ENCODE measurements at places on chromosomes 5 and 9. TPM values are rescaled to one million over a fixed set of nuclear protein-coding genes. Genes with fewer than 3 reads are reported as not detected.
A peak's percentile ranks its signal among the peaks of the same experiment; 100 is the strongest.

Gene MLANA
- total RNA-seq, result not detected

Gene LCN2
- total RNA-seq, result 1.0 TPM

Gene SLIT3
- 26.4 TPM for total RNA-seq

Gene MEIKIN
- total RNA-seq, result not detected

Gene SYK
- 0.28 TPM for total RNA-seq

Gene ROPN1L
- total RNA-seq, result 3.0 TPM

Gene MCC
- 0.41 TPM for total RNA-seq

Gene CD72
- total RNA-seq, result 0.72 TPM

Gene IL5
- total RNA-seq, result not detected

Gene LECT2
- not detected for total RNA-seq

DNA sequence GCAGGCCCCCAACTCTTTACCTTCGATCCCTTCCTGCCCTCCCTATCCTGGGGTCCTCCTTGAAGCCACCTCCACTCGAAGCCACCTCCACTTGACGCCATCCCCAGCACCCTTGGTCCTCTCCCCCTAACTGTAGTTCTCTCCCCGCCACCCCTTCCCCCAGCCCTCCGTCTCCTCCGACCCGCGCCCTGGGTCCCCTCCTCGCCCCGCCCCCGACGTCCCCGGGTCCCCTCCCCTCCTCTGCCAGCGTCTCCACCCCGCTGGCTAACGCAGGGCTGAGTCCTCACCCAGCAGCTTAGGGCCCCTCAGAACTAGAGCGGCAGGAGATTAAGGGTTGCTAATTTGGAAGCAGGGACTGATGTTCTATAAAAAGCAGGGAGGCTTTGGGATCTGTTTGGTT lies 30.6 kb upstream of the ANKRD33B start:
- no peak for DNase-seq

GRCh38 chr5:59709346-59709821 lies 184.1 kb downstream of the PDE4D start:
- no peak for DNase-seq

DNA sequence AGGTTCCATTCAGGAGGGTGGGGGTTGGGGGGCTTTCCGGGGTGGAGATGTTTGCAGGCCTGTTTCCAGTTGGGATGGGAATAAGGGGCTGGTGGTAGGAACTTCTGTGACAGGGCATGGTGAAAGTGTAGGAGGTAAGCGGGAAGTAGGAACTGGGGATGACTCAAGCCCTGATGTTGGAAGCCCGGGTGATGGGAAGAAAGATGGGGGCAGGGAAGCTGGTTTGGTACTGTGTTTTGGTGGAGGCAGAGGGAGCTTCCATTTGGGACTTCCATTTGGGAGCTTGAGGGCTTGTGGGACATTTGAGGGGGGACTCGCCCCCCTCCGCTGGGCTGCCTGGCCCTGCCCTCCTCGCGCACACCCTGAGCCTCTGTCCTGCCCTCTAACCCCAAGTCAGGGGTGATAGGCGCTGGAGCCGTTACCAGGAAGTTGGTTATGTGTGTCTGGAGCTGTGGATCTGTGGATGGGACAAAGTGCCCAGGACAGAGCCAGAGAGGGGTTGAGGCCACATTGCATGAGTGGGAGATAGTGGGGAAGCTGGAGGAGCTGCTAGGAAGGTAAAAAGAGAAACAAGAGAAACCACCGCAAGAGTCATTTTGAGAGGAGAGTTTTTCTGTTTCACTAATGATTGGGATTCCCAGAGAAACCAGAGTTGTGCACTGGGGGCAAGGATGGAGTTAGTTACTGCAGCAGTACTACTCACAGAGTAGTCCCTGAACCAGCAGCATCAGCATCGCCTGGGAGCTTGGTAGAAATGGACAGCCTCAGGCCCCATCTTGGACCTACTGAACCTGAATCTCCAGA lies 6.6 kb downstream of the RGS14 start:
- no peak for DNase-seq

- DNase-seq, result no peak
Measured at GRCh38 chr5:141573489-141574121, 45.2 kb downstream of the DIAPH1 start.

DNA sequence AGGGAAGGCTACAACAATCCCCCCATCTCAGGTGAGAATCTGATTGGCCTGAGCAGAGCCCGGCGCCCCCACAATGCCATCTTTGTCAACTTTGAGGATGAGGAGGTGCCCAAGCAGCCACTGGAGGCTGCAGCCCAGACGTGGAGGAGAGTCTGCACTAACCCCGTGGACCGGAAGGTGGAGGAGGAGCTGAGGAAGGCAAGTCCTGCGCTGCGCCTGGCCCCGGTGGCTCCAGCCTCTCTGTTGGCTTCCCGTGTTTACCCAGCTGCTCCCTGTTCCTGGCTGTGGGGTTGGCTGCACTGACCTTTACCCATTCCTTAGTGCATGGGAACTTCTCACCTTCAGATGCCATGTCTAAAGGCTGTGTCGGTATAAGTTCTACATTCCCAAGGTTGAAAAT lies 11.0 kb upstream of the CEL start:
- DNase-seq, result no peak

DNA sequence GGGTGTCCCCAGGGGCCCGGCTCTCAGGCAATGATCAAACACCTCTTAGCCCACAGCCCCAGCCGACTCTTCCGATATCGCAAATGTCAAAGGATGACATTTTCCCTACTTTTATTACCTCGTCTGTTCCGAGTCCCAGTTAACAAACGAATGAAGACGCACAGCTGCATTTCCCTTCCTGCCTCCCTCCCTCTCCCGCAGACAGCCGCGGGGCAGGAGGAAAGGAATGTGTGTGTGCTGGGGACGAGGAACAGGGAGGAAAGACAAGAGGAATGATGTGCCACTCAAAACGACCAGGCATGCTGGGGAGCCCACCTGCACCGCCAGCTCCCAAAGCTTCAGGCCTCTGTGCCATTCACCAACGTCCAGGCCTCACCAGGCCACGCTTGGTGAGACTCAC lies 125.9 kb upstream of the SARDH start:
- DNase-seq, result no peak

GRCh38 chr9:15135164-15135792 lies 171.7 kb downstream of the TTC39B start:
- DNase-seq, result no peak

GRCh38 chr5:8517456-8517855 lies 648.5 kb downstream of the MTRR start:
- no peak for DNase-seq

- DNase-seq, result no peak
Measured at GRCh38 chr9:111195766-111196165, 134.3 kb downstream of the OR2K2 start.

DNA sequence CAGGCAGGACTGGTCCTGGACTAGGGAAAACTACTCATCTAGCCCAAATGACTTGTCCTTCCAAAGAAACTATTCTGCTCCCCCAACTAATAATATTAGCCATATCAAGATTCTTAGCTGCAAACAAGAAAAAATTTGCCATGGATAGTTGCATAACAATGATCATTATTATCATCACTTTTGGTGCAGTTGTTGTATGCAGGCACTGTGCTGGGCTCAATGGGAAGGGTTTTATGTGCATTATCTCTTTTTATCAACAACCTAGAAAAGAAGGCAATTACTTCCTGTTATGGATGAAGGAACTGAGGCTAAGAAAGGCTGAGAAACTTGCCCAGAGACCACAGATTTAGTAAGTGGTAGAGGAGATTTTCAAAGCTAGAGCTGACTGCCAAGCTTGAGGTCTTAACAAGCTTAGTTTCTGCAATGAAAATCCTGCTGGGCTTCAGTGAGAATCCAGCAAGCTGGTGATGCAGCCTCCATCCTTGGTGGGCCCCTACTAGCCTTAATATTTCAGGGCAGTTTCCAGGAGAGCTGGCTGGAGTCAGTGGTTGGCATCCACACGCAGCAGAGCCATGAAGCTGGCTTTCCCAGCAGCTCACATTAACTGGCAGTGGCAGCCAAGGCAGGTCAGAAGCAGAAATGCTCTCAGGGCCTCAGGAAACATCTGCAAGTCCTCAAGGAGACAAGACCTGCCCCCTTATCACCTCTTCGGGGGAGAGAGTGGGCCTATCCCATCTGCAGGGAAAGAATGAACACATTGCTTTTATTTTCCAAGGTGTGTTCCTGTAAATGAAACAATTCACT lies 20.5 kb upstream of the MEGF9 start:
- DNase-seq, result no peak

GRCh38 chr5:59367791-59368394 lies 525.6 kb downstream of the PDE4D start:
- DNase-seq, result peak; percentile 54

DNA sequence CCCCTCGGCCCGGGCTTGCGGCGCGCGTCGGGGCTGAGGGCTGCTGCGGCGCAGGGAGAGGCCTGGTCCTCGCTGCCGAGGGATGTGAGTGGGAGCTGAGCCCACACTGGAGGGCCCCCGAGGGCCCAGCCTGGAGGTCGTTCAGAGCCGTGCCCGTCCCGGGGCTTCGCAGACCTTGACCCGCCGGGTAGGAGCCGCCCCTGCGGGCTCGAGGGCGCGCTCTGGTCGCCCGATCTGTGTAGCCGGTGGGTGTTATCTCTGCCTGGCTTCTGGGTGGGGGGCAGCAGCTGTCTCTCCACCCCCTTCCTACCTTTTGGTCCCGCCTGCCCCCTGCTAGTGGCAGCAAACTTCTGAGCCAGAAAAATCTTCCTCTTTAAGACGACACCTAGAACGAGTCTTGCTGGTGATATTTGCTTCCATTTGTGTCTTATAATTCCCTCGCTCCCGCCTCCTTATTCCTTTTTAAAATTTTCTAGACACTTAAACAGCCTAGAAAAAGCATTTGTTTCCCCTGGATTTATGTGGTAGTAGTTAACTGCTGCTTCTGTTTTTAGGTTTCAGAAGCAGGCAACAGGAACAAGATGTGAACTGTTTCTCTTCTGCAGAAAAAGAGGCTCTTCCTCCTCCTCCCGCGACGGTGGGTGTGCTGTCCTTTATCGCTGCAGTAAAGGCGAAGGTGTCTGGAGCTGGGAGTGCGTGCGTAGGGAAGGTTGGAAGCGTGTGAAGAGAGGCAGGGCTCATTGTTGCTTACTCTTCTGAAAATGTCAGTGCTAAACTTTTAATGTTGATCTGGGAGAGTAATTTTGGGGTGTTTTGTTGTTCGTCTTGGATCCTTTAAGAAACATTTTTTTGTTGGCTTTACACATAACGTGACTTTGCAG lies 554 bp downstream of the JAK2 start:
- no peak for DNase-seq

DNA sequence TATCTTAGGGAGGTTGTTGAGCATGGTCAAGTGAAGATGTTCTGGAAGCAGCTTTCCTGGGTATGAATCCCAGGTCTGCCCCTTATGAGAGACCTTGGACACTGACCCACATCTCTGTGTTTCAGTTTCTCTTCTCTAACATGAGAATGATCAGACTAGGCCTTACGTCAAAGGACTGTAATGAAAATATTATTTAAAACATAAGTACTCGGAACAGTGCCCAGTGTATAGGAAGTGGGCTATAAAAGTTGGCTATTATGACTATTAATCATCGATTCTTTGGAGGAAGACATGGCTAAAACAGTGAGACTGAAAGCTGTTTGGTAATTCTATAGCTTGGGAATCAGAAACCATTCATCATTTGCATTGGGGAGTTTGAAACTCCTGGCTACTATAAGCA lies 65.3 kb upstream of the MYO10 start:
- DNase-seq, result no peak

DNA sequence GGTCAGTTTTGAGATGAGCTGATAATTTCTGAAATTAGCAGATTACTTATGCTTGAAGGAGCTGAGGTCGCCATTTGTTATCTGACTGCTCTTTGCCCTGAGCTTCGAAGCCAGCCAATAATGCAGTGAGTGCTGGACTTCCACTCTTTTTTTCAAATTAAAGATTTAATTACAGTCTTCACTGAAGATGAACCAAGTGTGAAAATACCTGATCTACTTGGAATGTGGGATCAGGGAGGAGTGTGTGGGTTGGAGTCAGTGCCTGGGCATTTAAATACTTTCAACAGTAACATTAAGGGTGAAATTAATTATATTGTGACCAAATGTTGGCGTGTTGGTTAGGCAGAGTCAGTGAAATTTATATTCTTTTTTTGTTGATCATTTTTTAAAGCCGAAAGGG lies 23.9 kb upstream of the DMRT3 start:
- no peak for DNase-seq

DNA sequence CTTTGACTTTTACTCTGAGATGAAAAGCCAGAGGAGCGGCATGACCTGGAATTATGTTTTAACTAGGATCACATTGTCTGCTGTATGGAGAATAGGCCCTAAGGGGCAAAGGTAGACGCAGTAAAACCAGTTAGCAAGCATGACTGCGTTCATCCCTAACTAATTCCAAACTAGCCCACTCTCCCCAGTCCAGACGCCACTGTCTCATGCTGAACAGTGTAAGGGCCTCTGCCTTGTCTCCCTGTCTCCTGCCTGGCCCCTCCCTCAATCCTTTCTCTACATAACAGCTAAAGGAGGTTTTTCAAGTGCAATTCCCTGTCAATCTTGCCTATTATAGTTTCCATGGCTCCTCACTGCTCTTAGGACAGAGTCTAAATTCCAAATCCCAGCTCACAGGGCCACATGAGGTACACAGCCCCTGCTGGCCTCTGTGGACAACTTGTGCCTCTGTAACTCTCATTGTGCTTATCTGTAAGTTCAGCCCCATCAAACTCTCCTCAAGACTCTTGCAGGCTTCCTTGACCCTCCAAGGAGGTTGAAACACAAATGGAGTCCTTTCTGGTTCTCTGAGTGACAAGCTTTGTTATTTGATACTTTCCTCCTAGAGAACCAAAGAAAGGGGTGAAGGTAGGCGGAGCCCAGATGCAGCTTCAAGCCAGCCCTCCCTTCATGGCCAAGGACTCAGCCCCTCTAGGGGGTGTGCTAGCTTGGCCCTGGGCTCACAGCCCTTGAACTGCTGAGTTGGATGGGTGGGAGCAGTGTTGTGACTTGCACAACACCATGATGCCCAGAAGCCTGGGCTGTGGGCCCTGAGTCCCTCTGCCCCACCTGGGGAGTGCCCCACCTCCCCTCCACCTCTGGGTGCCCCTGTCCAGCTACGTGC lies 16.0 kb upstream of the SLC22A4 start:
- DNase-seq, result no peak

DNA sequence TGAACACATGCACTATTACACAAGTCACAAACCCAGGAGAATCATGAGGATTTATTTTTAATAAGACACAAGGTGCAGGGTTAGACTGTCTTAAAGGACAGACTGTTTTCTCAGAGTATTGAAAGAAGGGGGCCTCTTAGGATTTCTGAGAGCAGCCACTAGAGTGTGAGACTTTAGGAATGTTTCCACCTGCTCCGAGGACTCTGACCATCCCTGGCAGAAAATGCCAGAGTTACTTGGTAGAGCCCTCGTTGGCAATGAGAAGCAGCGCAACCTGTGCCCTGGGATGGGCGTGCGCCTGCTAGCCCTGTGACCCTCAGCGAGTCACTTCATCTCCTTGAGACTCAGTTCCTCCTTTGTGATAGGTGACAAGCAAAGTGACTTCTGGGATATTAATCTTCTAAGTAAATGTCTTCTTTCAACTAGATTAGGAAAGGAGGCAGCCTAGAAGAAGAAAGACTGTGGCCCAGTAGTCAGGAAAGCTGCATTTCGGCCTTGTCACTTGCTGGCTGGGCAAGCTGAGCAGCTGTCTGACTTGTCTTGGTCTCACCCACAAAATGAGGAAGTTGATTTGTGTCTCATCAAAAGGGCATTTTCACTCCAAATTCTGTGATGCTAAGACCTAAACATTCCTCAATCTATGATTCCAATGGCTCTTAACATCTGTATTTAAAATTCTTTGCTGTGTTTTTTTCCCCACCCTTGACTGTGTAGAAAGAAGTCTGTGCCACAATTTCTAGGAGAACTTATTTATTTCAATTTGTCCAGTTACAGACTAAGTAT lies 60.5 kb downstream of the PTCD2 start:
- no peak for DNase-seq

- no peak for DNase-seq
Measured at GRCh38 chr5:57955511-57955910, 472.9 kb upstream of the ACTBL2 start.

- DNase-seq, result no peak
Measured at GRCh38 chr9:81984928-81985327, 3.6 kb upstream of the SPATA31D1 start.
